Activated CD4-positive, alpha-beta T cell treated with anti-CD3 and anti-CD28 coated beads, Interleukin-2, amount 50 U/mL, for 24 hours (primary cell): ENCODE measurements at places on chromosomes 16 and 17.

DNA sequence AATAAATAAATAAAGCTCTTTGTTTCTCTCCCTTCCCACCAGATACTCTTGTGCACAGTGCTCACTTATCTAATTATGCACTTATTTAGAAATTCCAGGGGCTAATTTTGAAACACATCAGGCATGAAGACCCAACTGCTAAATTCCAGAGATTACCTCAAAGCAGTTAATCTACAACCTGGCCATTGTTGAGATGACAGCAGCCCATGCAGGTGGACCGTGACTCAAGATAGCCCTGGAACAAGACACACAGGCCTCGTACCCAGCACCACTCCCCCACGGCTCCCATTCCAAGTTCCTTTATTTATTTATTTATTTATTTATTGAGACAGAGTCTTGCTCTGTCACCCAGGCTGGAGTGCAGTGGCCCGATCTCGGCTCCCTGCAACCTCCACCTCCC, 60.1 kb upstream of the NPEPPS start:
- no peak for DNase-seq

- no peak for DNase-seq
Observed at GRCh38 chr17:6497496-6498221, 53.4 kb downstream of the PIMREG start.

- no peak for DNase-seq
Observed at GRCh38 chr16:15966420-15966819, 17.0 kb downstream of the ABCC1 start.

DNA sequence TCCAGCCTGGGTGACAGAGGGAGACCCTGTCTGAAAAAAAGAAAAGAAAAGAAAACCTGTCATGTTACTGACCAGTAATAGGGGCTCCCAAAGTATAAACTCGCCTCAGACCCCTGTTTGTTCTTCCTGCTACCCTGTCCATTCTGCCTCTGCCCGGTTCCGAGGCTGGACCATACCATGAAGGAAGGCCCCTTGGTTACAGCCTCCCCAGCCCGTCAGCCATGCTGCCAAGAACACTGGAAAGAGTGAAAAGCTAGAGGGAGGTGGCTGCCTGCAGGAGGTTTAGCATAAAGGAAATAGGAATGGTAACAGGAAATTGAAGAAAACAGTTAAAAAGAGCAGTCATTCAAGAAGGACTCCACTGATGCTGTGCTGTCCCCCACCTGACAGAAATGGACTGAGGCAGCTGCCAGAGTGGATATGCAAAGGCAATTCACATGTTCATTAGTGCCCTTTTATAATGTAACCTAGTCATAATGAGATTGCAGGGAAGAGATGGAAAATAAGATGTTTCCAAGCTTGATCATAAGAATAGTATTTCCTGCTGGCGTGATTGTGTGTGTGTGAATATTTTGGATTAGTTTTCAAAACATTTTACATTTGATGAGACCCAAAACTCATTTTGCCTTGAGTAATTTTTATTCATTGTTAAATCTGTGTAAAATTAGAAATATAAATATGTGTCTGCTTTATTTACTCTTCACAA, 102.6 kb downstream of the GOSR1 start:
- DNase-seq, result no peak

- DNase-seq, result no peak
Observed at GRCh38 chr17:42378959-42379594, 9.2 kb downstream of the STAT3 start.

GRCh38 chr17:77111934-77112296, 28.9 kb upstream of the SEC14L1 start:
- no peak for DNase-seq

GRCh38 chr16:57999971-58000705, at the start of gene ZNF319:
TSS of gene ZNF319 (minus strand) at chr16:58000672. CDS start at chr16:57998265, 2,407 bp downstream.
- DNase-seq, result no peak

DNA sequence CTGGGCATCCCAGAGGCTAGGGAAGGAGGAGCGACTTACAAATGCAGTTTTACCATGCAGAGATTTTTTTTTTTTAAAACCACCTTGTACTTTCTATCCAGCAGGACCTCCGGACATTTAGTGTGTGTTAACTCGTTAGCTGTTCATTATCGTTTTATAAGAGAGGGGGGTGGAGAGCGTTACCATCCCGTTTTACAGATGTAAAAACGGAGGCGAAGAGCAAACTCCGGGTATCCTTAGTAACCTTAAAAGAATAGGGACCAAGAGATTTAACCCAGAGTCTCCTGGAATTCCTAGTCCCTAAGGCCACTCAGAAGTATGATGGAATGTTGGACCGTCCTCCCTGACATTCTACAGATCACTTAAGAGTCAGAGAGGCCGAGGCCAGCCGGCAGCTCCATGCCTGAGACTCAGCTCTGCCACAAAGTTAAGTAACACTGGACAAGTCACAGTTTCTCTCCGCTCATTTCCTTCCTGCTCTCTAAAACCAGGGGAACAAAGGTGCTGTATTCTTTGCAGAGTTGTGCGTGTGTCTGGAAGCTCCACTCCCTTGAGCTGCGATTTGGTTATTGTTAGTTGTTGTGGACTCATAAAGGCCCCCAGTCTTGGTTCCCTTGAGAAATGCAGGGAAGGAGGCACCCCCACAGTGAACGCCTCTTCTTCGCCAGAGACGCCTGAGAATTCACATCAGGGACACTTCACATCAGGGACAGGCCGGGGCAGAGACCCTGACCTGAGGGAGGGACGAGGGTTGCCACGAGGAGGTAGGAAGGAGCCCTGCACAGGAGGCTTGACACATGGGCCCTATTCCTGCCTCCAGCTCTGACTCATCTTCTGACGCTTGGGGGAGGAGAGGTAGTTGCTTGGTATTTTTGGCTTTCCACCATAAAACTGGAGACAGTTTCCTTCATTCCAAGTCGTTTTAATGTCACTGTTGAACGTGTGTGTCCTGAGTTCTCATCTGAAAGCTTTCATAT, 1.2 kb downstream of the DUSP14 start:
- DNase-seq, result no peak

GRCh38 chr16:69239851-69240250, 52.9 kb downstream of the SNTB2 start:
- no peak for DNase-seq

DNA sequence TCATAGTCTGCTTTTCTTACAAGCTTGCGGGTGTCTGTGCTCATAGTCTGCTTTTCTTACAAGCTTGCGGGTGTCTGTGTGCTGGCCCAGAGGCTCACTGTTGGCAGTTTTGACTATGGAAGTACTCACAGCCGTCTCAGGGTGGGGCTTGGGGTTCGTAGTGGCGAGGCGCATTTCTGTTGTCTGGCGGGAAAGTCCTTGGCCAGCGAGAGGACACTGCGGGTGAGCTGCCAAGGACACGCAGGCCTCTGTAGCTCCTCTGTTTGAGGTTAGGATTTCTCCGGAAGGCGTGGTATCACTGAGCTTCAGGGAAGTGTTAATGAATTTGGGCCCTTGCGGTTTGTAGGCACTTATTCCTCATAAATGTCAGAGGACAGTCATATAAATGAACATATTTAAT, 13.5 kb downstream of the TBCD start:
- no peak for DNase-seq

- DNase-seq, result no peak
Observed at GRCh38 chr17:81261582-81262336, 22.6 kb downstream of the NDUFAF8 start.
